ENCODE measurements at places on chromosomes 7 and 10.

DNA sequence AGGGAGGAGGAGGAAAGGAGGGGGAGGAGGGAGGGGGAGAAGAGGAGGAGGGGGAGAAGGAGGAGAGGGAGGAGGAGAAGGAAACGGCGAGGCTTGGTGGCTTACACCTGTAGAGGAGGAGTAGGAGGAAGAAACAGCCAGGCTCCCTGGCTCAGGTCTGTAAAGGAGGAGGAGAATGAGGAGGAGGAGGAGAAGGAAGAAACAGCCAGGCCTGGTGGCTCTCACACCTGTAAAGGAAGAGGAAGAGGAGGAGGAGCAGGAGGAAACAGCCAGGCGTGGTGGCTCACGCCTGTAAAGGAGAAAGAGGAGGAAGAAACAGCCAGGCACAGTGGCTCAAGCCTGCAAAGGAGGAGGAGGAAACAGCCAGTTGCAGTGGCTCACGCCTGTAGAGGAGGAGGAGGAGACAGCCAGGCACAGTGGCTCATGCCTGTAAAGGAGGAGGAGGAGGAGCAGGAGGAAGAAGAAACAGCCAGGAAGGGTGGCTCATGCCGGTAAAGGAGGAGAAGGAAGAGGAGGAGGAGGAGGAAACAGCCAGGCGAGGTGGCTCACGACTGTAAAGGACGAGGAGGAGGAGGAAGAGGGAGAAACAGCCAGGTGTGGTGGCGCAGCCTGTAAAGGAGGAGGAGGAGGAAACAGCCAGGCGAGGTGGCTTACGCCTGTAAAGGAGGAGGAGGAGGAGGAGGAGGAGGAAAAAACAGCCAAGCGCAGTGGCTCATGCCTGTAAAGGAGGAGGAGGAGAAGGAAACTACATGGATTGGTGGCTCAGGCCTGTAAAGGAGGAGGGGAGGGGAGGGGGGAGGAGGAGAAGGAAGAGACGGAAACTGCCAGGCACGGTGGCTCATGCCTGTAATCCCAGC, 14.9 kb upstream of the CRCP start:
- no peak for DNase-seq

DNA sequence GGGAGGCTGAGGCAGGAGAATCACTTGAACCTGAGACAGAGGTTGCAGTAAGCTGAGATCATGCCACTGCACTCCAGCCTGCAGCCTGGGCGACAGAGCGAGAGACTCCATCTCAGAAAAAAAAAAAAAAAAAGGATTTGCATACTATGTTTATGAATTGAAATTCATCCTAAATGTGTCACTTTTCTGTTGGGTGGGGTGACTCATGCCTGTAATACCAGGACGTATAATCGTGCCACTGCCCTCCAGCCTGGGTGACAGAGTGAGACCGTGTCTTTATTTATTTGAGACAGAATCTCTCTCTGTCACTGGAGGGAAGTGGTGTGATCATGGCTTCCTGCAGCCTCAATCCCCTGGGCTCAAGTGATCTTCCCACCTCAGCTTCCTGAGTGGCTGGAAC, 5.8 kb downstream of the ZNF212 start:
- no peak for DNase-seq

GRCh38 chr7:32074787-32075585, 4.8 kb upstream of the PDE1C start:
- DNase-seq: no peak

GRCh38 chr7:102890292-102890970, 22.4 kb upstream of the LRRC17 start:
- DNase-seq: no peak

DNA sequence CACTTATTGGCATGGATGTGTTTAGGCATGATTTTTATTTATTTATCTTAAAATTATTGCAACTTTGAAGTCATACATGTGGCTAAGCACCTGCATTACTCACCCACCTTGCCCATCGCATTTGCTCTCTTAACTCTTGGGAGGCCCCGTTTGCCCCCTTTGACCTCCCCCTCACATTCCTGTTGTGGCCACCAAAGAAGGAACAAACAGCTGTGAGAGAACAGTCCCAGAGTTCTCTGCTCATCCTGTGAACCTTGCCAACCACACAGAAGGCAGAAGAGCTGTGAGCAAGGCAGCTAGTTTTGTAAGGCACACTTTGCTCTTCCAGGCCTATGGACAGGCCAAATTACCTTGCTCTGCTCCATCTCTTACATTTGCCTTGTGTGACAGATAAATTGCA, 23.6 kb upstream of the FGL2 start:
- no peak for DNase-seq

GRCh38 chr7:39510864-39511354, 55.3 kb upstream of the YAE1 start:
- no peak for DNase-seq

- DNase-seq: no peak
Measured at GRCh38 chr10:8776926-8777622, 722.6 kb downstream of the GATA3 start.

DNA sequence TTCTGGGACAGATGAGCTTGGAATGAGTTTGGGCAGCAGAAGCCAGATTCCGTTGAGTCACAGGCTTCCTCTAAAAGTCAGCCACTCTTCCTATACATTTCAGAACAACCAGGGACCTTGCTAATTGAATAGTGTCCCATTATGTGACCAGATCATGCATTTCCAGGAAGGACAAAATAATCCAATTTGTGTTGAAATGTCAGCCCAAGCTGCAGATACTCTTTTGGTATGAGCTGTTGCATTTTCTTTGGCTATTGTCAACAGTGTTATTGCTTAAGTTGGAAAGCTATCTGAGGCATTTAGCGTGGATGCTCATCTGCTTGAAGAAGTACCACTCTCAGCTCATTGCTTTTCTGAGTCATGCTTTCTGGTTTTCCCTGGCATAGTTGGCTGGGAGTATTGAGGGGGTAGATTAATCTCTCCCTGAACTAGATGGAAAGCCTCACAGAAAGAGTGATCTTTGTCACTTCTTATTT, 223.7 kb upstream of the HABP2 start:
- no peak for DNase-seq

- DNase-seq: no peak
Measured at GRCh38 chr10:91226093-91226492, 5.6 kb downstream of the PCGF5 start.

- DNase-seq: no peak
Measured at GRCh38 chr7:42574685-42575084, 337.2 kb downstream of the C7orf25 start.

GRCh38 chr7:140326116-140326928, 72.0 kb downstream of the SLC37A3 start:
- no peak for DNase-seq

GRCh38 chr10:133489816-133490588, 36.3 kb downstream of the SCART1 start:
- no peak for DNase-seq

- no peak for DNase-seq
Measured at GRCh38 chr10:88232029-88232895, 350.9 kb downstream of the RNLS start.

DNA sequence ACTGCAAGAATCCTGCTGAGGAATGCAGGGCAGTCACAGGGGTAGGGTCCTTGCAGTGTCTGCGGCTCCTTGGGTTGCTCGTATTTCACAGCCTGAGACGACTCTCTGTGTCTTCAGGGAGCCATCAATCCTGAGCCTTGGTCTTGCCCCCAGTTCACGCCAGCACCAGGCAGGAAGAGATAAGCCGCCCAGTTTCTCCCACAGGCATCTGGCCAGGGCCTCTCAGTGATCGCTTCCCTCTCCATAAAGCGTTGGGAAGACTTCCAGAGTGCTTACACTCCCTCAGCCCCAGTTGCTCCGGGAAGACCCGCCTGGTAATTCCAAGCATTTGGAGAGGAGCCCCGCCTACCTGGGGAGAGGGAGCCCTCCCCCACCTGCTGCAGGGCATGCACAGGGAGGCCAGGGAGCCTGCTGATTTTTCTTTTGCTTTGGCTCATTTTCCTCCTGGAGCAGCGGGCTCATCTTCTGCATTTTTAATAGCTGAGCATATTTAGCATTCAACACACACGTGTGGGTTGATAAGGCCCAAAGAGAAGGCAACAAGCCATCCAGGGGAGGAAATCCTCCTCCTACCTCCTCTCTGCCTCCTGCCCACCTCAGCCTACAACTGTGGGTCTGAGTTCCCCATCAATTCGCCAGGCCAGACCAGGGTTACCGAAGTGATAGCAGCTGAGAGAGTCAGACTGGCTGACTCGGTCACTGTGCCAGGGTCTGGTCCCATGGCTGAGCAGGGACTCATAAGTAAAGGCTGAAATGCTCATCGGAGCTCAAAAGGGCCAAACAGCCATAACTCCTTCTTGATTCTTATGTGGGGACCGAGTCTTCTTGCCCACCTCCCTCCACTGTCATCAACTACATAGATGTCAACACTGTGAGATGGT, 74.4 kb upstream of the EFCAB10 start:
- DNase-seq: no peak

GRCh38 chr10:5736591-5736990, 52.0 kb downstream of the TASOR2 start:
- no peak for DNase-seq

DNA sequence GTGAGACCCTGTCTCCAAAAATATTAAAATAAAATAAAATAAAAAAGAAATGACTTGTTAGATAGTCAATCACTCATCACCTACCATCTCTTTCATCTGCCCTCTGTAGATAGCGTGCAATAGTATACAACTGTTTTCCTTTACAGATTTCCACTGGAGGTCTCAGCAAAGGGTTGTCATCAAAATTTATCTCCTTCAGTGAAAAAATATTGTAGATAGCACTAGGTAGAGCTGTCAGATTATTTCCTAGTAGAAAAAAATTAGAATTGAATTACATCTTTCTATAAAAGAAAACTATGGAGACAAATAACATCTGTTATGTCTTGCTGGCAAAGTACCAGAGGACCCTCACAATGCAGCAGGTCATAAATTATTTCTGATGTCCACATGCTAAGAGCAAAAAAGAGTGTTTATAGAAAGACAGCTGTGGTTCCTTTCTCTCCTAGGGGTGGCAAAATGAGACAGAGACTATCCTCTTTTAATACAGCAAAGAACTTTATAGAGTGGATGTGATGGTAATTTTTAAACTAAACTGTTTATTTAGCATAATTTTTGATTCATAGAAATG, 16.3 kb upstream of the CYP51A1 start:
- DNase-seq: no peak

DNA sequence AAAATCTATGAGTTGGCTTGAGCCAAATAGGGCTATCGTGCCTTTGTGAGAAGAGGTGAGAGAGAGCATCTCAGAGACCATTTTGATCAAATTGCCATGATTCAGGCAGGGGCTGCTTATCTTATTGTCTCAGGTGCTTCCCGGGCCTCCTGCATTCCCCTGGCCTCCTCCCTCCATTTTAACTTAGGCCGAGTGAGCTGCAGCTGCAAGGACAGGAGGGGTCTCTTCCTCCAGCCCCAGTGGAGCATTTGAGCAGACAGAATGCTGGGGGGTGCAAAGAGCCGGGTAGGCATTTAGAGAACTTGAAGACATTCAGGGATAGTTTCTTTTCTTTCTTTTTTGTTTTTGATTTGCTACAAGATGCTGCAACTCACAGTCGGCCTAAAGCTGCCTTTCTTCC, 59.0 kb downstream of the BUB3 start:
- no peak for DNase-seq

DNA sequence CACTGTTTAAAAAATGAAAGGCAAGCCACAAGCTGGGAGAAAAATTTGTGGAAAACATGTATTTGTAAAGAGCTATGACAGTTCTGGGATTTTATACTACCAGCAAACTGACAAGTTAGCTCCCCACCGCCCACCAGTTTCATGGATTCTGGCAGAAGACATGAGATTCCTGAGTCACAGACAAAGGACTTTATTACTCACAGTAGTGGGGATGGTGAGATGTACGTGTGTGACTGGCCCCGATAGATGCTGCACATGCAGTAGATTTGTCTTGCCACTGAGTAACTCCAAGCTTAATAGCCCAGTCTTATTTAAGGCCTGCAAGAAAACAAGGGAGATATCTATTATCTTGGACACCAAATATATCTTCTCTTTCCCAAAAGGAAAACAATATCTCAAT, 281.7 kb downstream of the AHR start:
- no peak for DNase-seq

DNA sequence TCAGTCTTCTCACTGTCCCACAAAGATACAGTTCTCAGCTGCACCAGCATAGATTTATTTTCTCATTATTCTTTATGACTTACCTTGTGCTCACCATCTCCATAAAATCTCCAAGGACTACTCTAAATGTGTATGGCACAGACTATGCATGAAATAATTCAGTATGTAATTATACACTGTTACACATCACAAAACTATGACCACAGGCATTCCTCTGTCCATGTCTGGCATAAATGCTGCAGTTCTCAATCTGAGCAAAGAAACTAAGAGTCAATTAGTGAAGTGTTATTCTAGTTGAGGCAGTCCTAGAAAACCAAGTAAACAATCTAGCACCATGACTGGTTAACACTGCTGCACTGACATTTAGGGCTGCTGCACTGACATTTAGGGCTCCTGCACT, 2.7 kb downstream of the CYCS start:
- no peak for DNase-seq

GRCh38 chr7:50119815-50120637, 27.0 kb upstream of the ZPBP start:
- no peak for DNase-seq

- DNase-seq: no peak
Measured at GRCh38 chr7:36283711-36284130, 105.9 kb upstream of the ANLN start.

DNA sequence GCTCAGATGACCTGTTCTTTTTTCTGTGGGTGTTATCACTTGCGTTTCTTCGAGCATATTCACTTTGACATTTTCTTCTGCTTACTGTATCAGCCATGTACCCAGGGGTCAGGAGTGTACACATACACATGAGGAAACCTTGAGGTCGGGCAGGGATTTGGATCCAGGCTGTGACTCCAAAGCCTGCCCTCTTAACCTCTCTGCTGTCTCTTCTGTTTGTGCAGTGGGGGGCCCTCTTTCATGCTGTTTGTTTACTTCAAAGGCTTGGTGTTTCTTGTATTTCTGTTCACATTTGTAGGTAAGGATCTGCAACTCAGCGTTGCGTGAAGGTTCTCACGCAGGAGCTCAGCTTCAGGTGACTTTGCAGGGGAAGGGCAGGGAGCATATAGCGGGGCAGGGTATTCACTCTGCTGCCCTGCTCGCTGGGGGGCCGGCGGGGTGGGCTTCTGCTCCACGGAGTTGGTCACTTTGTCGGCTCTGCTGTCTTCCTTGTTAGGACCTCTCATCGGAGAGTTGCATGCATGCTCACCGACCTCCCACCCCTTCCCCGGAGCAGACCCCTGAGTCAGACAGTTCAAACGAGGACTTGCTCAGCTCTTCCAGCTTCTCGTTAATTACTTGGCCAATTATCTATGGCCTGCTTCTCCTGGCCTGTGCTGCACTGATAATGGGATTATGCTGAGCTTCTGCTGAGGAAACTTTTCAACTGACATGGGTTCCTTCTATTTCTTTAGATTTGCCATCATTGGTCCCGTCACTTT, 77.5 kb downstream of the SDK1 start:
- no peak for DNase-seq

GRCh38 chr7:108188724-108189123, 58.6 kb upstream of the LAMB4 start:
- no peak for DNase-seq

DNA sequence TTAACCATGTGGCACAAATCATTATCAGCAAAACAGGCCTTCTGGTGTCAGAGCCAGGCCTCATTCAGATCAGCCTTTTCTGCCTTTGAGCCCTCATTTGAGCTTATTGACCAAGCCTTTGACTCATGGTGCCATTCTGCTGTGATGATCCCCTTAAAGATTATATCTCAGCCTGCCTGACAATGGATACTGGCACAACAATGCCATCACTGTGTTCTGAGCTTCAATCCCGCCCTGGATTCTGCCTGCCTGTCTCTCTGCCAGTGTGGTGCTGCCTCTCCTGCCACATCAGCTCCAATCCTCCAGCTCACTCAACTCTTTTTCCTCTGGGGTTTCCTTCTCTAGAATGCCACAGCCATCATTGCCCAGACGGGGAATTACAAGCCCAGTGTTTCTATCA, 52.6 kb downstream of the SRI start:
- no peak for DNase-seq

Data from cerebellar nuclear complex (tissue), 1 donor.